ENCODE measurements at places on chromosomes 16 and 17. TPM values are rescaled to one million over a fixed set of nuclear protein-coding genes. Genes with fewer than 3 reads are reported as not detected.

GRCh38 chr16:27920391-27920891 is 143.1 kb downstream of the GSG1L start:
- no peak overlapping the region for H3K4me3 ChIP-seq
- no peaks in the 10 kb centered on the region for H3K27me3 ChIP-seq
- no peaks in the 10 kb centered on the region for H3K36me3 ChIP-seq

ST6GALNAC1 gene
- total RNA-seq: 10.5 TPM

DNA sequence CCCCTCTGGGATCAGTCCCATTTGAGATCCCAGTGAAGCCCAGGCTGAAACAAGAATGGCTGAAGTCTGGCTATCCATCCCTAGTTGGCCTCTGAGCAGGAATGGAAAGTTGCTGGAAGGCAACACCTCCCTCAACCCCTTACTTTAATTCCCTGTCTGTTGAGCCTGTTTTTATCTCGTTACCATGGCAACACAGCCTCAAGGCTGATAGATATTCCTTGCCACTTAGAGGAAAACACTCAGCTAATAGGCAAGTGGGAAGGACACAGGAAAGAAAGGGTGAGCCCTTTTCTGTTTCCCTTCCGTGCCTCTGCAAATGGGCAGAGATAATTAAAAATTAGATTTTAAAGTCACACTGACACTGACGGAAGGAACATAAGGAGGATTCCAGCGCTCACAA is 75.5 kb upstream of the CLEC3A start:
- H3K4me1 ChIP-seq: no peaks in the 10 kb centered on the region
- no peak overlapping the region for H3K27ac ChIP-seq
- no peak for DNase-seq
- no peaks in the 10 kb centered on the region for H3K27me3 ChIP-seq
- H3K4me3 ChIP-seq: no peak overlapping the region

FBXW10B gene
- total RNA-seq: 0.10 TPM

GRCh38 chr16:2991566-2992261 is 11.5 kb upstream of the PKMYT1 start:
- no peaks in the 10 kb centered on the region for H3K36me3 ChIP-seq
- H3K27me3 ChIP-seq: no peaks in the 10 kb centered on the region
- H3K4me1 ChIP-seq: no peaks in the 10 kb centered on the region
- no peak overlapping the region for H3K4me3 ChIP-seq
- no peak overlapping the region for H3K27ac ChIP-seq

CANT1 gene
- total RNA-seq: 20.4 TPM

DNA sequence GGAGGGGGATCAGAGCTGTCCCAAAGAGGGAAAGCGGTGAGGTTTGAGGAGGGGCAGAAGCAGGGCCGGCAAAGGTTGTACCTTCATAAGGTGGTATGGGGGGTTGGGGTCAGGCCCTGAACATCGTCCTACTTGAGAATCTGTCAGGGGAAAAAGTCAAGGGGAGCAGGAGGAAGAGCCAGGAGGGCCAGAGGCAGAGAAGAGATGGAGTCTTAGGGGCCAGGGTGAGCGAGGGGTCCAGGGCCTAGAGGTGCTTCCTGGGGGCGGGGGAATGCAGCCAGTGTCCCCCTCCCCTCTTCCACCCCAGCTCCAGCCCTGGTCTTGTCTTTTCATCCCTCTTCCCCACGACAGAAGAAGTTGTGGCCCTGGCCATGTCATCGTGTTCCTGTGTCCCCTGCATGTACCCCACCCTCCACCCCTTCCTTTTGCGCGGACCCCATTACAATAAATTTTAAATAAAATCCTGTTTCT is 1.3 kb upstream of the PRRT2 start:
- H3K27me3 ChIP-seq: no peaks in the 10 kb centered on the region

C16orf89 gene
- total RNA-seq: 0.37 TPM

DNA sequence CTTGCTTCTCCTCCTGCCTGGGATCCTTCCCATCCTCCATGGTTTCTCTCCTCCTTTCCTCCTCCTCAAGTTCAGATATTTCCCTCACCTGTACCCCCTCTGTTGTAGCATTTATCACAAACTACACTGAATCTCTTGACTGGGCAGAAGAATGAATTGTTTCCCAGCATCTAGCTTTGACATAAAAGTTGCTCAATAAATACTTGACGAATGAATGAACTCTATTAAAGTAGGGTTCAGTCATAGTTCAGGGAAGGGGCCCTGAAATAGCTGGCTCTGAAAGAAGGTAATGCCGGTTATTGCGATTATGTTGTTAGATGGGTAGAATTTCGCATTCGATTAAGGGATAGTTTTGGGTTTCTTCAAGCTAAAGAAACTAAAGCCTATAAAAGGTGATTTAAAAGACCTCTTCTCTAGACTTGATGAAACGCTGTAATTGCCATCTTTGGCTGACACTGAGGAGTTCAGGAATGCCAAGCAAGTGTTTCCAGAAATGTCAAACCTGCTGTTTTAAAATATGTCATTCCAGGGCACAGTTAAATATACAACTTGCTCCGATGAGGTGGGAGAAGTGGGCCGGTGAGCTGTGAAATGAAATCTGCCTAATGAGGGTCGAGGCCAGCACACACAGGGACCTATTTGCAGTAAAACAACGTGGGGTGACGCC is 1.0 kb upstream of the CPD start:
- no peaks in the 10 kb centered on the region for H3K27me3 ChIP-seq
- DNase-seq: no peak
- peak overlapping the region; percentile 88 for H3K4me3 ChIP-seq
- no peaks in the 10 kb centered on the region for H3K36me3 ChIP-seq

E2F4 gene
- 49.7 TPM for total RNA-seq

GRCh38 chr17:71118039-71118438 is 948.7 kb downstream of the KCNJ2 start:
- no peaks in the 10 kb centered on the region for H3K4me1 ChIP-seq
- no peaks in the 10 kb centered on the region for H3K36me3 ChIP-seq
- no peak overlapping the region for H3K4me3 ChIP-seq
- no peaks in the 10 kb centered on the region for H3K27me3 ChIP-seq
- no peak overlapping the region for H3K27ac ChIP-seq

DNA sequence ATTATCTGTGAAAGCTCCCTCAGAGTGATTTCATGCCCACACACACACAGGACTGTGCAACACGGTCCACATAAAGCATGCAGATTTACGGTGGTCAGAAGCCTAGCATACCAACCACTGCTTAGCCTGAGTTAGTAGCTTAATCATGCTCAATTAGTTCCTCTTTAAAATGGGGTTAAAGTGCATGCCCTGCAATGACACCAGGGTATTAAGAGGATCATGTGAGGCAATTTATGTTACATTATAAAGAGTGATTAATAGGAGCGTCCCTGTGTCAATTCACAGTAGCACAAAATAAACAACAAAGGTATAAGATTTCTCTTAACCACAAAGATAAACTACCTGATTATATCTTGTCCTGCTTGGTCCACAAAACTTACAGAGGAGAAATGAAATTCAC is 39.8 kb downstream of the C17orf67 start:
- no peak for DNase-seq
- no peaks in the 10 kb centered on the region for H3K27me3 ChIP-seq
- no peaks in the 10 kb centered on the region for H3K4me1 ChIP-seq
- no peak overlapping the region for H3K27ac ChIP-seq

GRCh38 chr17:50203604-50204345 is 2.3 kb upstream of the COL1A1 start:
- H3K27ac ChIP-seq: peak overlapping the region; percentile 95
- H3K4me3 ChIP-seq: no peak overlapping the region
- no peaks in the 10 kb centered on the region for H3K27me3 ChIP-seq
- H3K36me3 ChIP-seq: no peaks in the 10 kb centered on the region

GRCh38 chr16:14405611-14406537 is 224.2 kb downstream of the PARN start:
- peaks cover 3% of the 10 kb centered on the region for H3K4me1 ChIP-seq
- H3K36me3 ChIP-seq: no peaks in the 10 kb centered on the region
- no peak overlapping the region for H3K27ac ChIP-seq
- no peaks in the 10 kb centered on the region for H3K27me3 ChIP-seq

GRCh38 chr17:80262291-80262690 is 1.6 kb downstream of the RNF213 start:
- H3K36me3 ChIP-seq: no peaks in the 10 kb centered on the region
- H3K27ac ChIP-seq: no peak overlapping the region
- no peak for DNase-seq

DNA sequence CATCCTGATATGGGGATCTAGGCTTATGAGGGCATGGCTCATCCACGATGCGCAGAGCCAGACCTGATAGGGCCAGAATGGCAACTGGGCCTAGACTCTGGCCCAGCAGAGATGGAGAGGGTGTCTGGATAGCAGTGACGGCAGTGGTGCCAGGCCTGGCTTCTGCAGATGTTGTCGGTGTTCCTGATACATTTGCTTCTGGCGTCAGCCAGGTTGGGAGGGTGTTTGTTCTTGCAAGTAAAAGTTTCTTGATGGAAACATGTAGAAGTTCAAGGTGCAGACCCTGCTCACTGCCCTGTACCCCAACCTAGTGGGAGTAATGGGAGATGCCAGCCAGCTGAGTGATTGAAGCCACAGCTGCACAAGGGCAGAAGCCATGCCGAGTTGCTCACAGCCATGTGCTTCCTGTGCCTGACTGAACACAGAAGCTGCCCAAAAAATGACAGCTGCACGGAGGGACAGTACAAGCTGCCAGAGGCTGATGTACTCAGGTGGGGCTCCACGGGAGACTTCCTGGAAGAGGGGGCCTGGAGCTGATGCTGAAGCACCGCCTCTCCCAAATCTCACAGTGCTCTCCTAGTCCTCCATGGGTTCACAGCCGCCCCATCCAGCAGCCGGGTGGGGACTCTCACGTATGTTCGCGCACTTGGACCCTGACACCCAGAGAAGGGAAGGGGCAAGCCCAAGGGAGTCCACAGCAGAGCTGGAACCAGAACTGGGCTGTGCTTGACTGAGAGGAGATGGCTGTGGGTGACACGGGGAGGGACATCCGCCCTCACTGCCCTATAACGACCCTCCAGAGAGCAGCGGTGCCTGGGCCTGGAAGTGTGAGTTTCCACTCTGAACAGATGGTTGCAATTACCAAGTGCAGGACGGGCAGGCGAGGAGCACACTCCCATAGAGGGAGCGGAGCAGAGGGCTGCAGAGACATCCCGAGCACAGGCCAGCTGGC is 78.7 kb downstream of the N4BP1 start:
- no peaks in the 10 kb centered on the region for H3K27me3 ChIP-seq
- H3K27ac ChIP-seq: no peak overlapping the region
- H3K4me1 ChIP-seq: peaks cover 9% of the 10 kb centered on the region
- no peak overlapping the region for H3K4me3 ChIP-seq
- no peak for DNase-seq

DNA sequence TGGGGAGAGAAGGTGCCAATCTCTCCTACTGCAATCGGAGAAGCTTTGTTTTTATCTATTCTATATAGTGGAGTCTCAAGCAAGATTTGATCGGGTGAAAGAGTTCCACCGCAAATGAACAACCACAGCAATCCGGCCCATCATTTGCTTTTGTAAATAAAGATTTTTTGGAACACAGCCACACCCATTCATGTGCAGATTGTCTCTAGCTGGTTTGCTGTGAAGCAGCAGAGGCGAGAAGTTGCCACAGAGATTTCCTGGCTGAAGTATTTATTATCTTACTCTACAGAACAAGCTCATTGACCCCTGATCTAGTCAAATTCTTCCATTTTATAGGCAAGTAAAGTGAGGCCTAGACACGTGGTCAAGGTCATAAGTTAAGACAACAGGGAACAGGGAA is 195.5 kb upstream of the TNRC6C start:
- H3K27ac ChIP-seq: no peak overlapping the region
- no peak overlapping the region for H3K4me3 ChIP-seq
- no peaks in the 10 kb centered on the region for H3K36me3 ChIP-seq
- H3K27me3 ChIP-seq: no peaks in the 10 kb centered on the region
- DNase-seq: no peak

DNA sequence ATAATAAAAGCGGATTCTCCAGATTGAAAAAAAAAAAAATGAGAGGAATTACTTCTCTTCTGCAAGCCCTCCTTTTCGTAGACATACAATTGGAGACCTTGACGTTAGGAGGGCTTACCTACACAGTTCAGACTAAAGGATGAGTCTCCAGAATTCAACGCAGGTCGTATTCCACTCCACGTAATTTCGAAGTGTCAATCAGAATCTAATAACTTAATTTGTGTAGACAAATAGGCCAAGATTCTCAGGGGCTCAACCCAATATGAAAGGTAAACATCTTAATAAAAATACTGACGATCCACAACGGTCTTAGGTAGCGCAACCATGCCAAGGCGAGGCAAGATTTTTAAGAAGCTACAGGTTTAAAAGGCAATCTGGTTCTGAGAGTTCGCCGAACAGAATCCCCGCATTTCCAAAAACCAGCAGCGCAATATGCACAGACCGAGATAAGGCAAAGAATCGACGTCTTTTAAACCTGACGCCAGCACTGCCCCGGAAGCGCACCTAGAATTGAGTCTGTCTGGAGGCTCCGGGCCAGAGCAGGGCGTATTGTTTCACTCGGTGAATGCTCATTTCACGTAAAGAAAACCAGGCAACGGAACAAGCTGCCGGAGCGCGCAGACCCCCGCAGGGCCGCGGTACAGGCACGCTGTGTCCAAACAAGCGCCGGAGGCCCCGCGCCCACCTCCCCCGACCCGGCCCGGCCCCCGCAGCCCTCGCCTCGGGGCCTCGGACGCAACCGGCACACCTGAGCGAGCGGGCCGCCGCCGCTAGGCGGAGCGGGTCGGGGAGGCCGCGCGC is 623 bp downstream of the MBTPS1 start:
- peak overlapping the region; percentile 77 for H3K27ac ChIP-seq
- peaks cover 5% of the 10 kb centered on the region for H3K4me1 ChIP-seq
- peak; percentile 55 for DNase-seq
- H3K4me3 ChIP-seq: peak overlapping the region; percentile 92
- no peaks in the 10 kb centered on the region for H3K36me3 ChIP-seq

DNA sequence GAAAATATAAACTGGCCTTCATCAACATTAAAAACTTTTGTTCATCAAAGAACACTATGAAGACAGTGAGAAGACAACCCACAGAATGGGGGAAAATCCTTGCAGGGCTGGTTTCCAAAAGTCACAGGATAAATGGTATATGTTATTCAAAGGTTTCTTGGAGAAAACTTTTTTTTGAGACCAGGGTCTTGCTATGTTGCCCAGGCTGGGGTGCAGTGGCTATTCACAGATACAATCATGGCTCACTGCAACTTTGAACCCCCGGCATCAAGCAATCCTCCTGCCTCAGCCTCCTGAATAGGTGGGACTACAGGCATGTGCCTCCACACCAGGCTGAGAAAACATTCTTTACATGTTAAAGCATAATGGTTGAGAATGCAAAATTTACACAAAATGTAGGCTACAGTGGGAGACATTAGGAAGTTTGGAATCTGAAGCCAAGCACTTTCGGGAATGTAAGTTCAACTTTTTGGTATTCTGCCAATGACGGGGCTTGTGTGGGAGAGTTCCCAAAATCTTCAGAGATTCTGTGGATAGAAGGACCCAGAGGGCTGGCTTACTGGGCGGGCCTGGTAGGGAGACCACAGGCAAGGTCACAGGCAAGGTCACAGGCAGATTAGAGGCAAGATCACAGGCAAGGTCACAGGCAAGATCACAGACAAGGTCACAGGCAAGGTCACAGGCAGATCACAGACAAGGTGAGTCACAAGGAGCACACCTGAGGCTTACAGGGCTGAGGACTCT is 24.2 kb upstream of the ATP2A3 start:
- DNase-seq: no peak
- H3K36me3 ChIP-seq: no peaks in the 10 kb centered on the region
- peaks cover 4% of the 10 kb centered on the region for H3K4me1 ChIP-seq
- H3K27me3 ChIP-seq: no peaks in the 10 kb centered on the region
- no peak overlapping the region for H3K27ac ChIP-seq
- H3K4me3 ChIP-seq: no peak overlapping the region

- H3K27me3 ChIP-seq: no peaks in the 10 kb centered on the region
- no peaks in the 10 kb centered on the region for H3K36me3 ChIP-seq
- no peaks in the 10 kb centered on the region for H3K4me1 ChIP-seq
- no peak overlapping the region for H3K4me3 ChIP-seq
- no peak overlapping the region for H3K27ac ChIP-seq
Measured at GRCh38 chr16:58510776-58511628, 4.3 kb upstream of the SETD6 start.

Data from ovary (tissue), 10 donors.